Stimulated activated CD4-positive, alpha-beta T cell treated with anti-CD3 and anti-CD28 coated beads, Interleukin-12 subunit alpha, Interleukin-12 subunit beta, amount 100 ng/mL, for 48 hours (primary cell): ENCODE measurements at places on chromosomes 2 and 18.

- no peak for DNase-seq
Observed at GRCh38 chr2:166487171-166487570, 6.9 kb downstream of the SCN7A start.

DNA sequence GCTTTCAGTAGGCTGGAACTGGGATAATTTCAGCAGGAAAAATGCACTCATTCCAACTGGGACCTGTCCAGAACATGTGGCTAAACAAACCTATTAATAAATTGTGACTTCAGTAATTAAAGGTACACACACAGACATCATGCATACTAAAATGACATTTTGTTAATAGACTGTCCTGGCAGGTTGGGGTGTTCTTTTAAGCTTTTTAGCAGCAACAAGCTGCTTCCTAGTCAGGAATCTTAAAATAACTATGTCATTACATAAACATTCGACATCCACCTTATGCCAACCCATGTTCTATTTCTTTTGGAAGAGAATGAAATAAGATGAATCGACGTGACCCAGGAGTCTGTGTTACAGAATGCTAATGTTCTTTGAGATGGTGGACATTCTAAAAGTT, 435.7 kb downstream of the TXNL1 start:
- DNase-seq, result no peak

- no peak for DNase-seq
Observed at GRCh38 chr2:40564184-40564583, 112.3 kb upstream of the SLC8A1 start.

GRCh38 chr2:170181602-170182001, 3.7 kb downstream of the MYO3B start:
- no peak for DNase-seq

- no peak for DNase-seq
Observed at GRCh38 chr2:153912798-153913396, 41.2 kb downstream of the GALNT13 start.

GRCh38 chr2:38461470-38461869, 84.4 kb upstream of the ATL2 start:
- DNase-seq, result no peak

DNA sequence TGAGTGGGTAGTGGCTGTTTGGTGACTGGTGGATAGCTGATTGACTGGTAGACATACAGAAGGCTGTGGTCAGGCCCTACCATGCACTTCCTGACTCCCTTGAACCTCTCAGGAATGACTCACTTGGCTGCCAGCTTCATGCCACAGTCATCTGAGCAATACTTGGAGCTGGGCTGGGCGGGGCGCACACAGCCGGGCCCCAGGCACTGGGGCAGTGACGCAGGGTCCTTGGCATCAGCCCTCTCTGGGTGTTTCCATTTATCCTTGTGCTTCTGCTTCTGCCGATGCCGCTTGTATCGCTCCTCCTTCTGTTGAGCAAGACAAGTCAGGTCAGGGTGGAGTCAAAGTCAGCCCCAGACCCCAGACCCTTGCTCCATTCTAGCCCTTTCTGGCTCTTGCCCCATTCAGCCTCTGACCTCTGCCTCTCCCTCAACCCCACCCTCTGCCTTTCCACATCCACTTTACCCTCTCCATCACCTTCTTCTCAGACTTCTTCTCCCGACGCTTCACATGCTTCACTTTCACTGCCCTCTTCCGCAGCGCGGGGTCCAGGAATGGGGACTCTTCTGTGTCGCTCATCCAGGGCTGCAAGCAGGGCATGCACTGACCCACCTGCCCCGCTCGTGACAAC, 3.0 kb upstream of the MBD1 start:
- no peak for DNase-seq

GRCh38 chr2:20125164-20125563, 73.7 kb upstream of the LAPTM4A start:
- no peak for DNase-seq

GRCh38 chr2:45272549-45273265, 263.5 kb upstream of the SIX2 start:
- no peak for DNase-seq

GRCh38 chr2:236558993-236559978, 10.3 kb upstream of the ACKR3 start:
- DNase-seq, result no peak

- no peak for DNase-seq
Observed at GRCh38 chr2:150303281-150303680, 184.2 kb downstream of the RND3 start.

DNA sequence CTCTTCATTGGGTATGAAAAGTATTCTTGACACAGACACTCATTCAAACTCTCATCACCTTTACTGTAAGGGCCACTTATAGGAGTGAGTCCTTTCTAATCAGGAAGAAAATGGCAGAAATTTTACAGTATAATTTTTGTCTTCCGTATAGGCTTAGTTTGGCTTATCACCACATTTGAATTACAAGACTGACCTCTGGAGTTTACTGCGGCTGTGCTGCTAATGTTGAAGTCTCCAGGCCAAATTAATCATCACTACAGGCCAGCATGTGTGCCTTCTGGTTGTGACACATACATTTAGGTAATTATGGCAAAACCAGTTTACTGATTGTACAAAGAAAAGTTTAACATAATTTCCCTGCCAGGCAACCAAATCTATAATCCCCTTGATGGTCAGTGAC, 753.6 kb upstream of the GCFC2 start:
- no peak for DNase-seq

DNA sequence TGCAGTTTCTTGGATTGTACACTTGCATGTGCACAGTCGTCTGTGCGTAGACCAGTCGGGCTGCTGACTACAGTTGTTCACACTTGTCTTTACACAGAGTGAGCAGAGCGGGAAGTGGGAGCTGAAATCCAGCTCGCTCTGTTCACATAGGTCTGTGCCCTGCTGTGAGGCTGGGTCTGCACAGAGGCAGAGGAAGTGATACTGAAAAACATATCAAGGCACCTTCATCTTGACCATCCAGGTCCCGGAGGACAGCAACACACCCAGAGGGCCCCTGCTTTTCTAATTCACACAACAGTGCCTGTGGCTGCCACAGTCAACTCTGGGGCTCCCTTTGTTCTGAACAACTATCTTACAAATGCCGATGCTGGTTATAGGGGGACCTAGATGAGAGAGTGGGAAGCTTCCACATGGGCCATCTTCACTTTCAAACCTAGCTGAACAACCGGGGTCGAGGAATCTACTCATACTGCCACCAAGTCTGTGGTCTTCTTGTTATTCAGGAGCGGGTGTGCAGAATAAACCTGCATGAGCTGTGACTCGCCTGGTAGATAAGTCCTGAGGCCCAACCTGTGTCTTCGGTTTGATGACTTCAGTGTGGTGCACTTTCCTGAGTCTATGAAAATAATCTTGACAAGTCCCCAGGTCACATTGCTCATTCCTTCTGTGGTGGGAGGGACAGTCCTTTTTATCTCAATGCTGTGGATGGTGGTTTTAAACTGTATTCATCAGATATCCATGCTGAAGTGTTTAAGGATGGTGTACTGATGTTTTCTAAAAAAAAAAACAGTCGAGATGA, 3.5 kb upstream of the ADNP2 start:
- no peak for DNase-seq

DNA sequence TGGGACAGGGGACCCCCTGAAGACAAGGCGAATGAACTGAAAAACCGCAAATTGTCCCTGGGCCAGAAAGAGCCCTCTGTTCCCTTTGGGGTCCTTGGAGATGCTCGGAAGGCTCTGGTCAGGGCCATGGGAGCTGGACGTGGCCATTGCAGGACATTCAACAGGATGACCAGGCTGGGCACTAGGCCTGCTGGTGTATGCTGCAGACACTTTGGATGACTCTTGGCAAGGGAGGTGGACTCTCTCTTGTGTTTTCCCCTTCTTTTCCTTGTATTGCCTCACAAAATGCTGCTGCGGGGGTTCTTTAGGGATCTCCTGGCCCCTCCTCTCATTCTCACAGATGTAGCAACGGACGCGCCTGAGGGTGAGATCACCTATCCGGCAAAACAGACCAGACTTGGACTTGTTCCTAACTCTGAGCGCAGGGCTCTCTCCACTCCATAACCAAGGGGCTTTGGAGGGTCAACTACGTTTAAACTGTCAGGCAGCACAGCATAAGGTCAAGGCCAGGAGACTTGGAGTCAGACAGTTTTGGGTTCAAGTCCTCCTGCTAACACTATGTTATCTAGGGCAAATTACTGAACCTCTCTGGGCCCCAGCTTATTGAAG, 41.8 kb upstream of the SH3RF3 start:
- no peak for DNase-seq

- no peak for DNase-seq
Observed at GRCh38 chr18:75063615-75064512, 145.1 kb downstream of the PTGR3 start.

GRCh38 chr2:5373200-5373599, 319.0 kb upstream of the SOX11 start:
- DNase-seq, result no peak

- DNase-seq, result no peak
Observed at GRCh38 chr2:196433116-196433515, 206.4 kb upstream of the CCDC150 start.

GRCh38 chr2:85071096-85071495, 62.1 kb upstream of the TCF7L1 start:
- no peak for DNase-seq

GRCh38 chr2:149799013-149799705, 211.6 kb upstream of the MMADHC start:
- no peak for DNase-seq

DNA sequence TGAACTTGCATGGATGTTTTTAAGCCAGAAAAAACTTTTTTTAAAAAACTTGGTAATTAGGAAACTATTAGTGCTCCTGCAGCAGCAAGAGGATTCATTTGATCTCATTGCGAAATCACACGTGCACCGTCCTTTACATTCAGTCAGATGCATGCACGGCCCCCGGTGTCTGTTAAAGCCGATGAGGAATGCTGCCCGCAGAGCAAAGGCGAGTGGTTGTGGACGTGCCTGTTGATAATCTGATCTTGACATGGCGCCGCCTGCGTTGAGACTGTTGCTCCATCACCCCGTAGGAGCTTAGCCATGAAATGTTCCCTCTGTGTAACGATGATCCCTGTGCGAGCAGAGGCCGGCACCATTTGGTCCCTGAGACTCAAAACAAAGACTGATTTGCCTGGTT, 300.0 kb downstream of the GBX2 start:
- no peak for DNase-seq

DNA sequence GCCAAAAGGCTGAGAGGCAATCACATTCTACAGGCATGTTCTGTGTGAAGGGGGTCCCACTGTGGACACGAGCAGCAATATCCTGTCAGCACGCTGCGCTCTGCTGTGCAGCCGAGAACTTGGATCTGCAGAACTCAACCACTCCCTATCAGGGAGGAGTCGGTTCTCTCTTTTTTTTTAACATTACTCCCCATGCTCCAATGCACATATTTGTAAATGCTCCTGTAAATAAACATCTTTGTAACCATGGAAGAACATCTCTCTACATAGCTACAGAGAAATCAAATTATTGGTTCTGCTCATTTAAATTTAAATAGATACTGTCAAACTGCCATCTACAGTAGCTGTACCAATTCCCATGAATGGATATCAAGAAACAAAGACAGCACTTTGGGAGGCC, 3.0 kb upstream of the ANKRD23 start:
- no peak for DNase-seq
